ENCODE measurements at places on chromosomes 5 and 9.

DNA sequence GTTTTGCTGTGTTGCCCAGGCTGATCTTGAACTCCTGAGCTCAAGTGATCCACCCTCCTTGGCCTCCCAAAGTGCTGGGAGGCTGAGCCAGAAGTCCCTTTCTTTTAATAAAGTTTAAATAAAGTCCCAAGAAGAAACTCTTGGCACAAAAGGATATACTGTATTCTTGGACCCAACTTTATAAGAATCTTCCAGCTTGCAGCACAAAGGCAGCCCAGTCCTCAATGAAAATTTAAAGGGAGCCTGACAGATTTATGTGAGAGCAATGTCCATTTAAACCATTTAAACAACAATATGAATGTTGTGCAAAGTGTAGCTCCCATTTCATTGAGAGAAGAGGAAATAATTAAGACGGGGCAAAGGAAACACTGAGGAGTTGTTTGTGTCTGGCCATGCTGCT lies 217.0 kb downstream of the DOCK8 start:
- no peak for DNase-seq

GRCh38 chr9:91359734-91360470 lies 1.8 kb downstream of the AUH start:
- DNase-seq = no peak

DNA sequence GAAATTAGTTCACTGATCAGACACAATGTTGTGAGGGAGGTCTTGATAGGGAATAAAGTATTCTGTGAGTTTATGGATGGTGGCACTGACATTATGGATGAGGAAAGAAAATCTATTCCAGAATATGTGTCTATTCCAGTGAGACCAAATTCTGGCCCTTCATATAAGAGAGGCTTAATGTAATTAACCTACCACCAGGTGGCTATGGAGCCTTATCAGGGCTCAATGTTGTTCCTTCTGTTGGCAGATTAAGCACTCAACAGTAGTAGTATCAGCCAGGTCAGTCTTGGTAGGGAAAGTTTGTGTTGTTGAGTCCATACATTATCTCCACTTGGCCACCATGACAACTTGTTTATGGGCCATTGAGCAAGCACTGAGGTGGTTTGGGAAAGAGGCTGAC lies 41.7 kb upstream of the BARX1 start:
- DNase-seq = no peak

- DNase-seq = no peak
Measured at GRCh38 chr5:143386725-143387124, 16.8 kb downstream of the NR3C1 start.

- DNase-seq = no peak
Measured at GRCh38 chr5:168865968-168866367, 286.8 kb upstream of the PANK3 start.

- no peak for DNase-seq
Measured at GRCh38 chr9:1151691-1152090, 101.5 kb downstream of the DMRT2 start.

- DNase-seq = no peak
Measured at GRCh38 chr5:37554938-37555337, 175.8 kb downstream of the WDR70 start.

All from iPS DF 19.7 (cell line).